MM.1S (cell line): ENCODE measurements at places on chromosomes 13 and 19.

DNA sequence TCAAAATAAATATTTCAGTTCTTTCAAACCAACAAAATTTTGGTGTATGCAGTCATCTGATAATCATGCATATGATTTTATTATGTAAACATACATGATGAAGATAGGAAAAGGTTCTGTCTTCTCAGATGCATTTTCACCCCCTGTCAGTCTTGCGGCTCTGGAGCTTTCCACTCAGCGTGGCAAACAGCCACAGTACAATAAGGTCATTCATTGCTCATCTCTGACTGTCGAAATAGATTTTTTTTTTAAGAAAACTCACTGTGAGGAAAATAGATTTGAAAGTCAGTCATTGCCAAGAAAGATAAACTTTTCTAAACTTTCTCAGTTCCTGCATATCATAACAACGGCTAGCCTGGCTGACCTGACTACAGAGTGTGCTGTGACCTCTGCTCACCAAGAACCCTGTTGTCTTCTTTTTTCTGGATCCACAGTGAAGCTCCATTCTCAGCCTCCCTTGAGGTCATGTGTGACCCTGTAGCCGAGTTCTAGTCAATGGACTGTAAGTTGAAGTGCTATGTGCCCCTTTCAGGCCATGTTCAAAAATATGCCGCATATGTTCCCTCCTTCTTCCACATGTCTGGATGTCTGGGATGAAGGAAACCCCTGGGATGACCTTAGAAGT is 519.6 kb downstream of the KLF5 start:
- no peak for DNase-seq

- no peak for DNase-seq
Observed at GRCh38 chr19:1369214-1369805, 14.4 kb upstream of the NDUFS7 start.

DNA sequence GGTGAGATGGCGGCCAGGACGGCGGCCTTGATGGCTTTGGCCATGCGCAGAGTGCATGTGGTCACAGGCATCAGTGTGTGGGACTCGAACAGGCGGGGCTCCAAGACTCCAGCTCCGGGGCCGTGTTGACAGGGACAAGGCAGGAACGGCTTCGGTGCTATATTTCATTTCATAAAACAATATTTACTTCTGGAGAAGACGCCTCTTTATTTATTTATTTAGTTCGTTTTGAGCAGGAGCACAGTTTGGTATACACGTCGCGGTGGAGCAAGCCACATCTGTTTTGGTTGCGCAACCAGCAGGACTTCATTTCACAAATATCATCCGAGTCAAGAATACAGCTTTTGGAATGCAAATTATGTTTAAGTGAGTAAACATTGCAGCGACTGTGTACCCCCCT is 166.7 kb upstream of the TSHZ3 start:
- DNase-seq = no peak

- peak; percentile 36 for DNase-seq
Observed at GRCh38 chr19:41328157-41328841, 18.3 kb downstream of the CCDC97 start.

GRCh38 chr19:10706990-10707389 is 5.8 kb downstream of the QTRT1 start:
- DNase-seq = no peak

DNA sequence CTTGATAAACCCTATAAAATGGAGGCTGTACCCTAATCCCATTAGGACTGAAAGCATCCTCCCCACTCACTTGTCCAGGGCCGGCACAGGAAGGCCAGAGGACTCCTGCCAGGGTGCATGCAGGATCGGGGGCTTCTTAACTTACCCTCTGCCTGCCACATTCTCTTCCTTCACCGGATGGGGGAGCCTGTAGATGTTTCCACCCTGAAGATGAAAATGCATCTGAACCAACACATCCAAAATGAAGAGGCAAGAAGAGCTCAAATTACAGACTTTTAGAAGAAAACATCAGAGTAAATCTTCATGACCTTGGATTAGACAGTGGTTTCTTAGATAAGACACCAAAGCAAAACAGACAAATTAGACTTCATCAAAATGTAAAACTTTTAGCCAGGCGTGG is 25.9 kb upstream of the NAPA start:
- no peak for DNase-seq

DNA sequence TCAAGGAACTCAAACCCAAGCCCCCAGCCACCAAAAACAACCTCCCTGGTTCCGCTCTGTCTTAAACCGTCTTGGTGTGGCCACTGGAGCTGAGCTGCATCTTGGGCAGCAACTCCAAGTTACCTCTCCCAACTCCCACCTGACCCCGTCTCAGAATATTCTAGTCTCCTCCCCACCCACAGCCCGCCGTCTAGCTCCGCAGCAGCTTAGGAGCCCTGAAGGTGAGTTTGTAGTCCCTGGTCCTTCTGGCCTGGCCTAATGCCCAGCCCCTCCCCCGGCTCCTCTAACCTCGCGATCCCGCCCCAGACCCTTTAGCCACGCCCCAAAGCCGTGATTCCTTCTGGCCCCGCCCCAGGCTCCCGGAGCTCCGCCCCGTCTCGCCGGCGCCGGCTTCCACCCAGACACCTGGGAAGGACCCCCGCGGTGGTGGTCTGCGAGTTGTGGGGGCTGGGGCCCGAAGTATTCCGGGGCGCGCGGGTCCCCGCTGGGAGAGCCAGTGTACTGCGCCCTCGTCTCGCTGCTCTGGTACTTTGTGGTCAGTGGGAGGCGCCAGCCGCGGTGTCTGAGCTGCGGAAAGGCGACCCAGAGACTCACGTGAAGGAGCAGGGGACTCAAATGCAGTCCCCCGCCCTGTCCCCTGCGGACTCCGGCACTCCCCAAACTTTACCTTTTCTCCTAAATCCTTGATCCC is 2.5 kb upstream of the LHB start:
- no peak for DNase-seq

GRCh38 chr19:1385816-1386215 is 2.1 kb downstream of the NDUFS7 start:
- no peak for DNase-seq

DNA sequence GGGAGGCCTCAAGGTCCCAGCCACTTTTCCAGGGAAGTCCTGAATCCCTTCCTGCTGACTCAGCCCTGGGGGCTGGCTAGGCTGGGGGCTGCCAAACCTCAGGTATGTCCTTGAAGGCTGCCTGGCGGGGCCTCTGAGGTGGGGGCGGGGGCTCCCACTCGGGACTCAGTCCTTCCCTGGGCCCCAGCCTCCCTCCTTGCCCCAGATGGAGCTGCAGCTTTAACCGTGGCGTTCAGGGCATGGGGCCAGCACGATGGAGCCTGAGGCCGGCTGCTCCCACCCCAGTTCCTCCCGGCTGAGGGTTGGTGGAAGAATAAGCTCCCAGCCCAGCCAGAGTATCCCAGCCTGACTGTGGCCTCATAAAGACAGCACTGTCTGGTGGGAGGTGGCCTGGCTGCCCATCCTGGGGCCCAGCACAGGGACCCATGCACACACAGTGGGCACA is 12.4 kb downstream of the CILP2 start:
- DNase-seq = no peak

DNA sequence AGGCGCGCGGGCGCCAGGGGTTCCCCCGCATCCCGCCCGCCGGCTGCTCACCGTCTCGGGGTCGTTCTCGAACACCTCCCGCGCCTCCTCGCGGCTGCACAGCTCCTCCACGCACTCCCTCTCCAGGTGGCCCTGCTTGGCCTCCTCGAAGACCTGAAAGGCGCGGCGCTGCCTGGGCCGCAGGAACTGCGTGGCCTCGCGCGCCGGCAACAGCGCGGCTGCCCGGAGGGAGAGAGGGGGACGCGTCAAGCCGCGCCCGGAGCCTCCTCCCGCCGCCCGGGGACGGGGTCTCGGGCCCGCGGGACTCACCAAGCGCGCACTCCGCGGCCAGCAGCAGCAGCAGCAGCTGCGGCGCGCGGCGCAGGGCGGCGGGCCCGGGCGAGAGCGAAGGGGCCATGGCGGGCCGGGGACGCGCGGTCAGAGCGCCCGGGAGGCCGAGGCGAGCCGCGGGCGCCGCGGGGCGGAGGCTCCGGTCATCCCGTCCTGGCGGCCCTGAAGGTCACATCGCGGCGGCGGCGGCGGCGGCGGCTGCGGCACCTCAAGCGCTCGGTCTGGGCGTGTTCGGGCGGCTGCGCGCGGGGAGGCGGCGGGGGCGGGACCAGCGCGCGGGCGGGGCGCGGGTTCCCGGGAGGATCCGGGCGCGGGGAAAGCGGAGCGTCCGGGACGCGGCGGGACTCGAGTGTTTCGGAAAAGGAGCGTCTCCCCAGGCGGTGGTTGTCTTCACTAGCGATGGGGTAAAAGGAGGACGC is at the start of gene GAS6:
Gene GAS6, minus strand, starts transcription at position 553 of the 749 bp plus-strand sequence. Its CDS starts 156 bp downstream, at position 397.
- peak; percentile 69 for DNase-seq

- DNase-seq = no peak
Observed at GRCh38 chr13:38223089-38223488, 126.6 kb upstream of the UFM1 start.

DNA sequence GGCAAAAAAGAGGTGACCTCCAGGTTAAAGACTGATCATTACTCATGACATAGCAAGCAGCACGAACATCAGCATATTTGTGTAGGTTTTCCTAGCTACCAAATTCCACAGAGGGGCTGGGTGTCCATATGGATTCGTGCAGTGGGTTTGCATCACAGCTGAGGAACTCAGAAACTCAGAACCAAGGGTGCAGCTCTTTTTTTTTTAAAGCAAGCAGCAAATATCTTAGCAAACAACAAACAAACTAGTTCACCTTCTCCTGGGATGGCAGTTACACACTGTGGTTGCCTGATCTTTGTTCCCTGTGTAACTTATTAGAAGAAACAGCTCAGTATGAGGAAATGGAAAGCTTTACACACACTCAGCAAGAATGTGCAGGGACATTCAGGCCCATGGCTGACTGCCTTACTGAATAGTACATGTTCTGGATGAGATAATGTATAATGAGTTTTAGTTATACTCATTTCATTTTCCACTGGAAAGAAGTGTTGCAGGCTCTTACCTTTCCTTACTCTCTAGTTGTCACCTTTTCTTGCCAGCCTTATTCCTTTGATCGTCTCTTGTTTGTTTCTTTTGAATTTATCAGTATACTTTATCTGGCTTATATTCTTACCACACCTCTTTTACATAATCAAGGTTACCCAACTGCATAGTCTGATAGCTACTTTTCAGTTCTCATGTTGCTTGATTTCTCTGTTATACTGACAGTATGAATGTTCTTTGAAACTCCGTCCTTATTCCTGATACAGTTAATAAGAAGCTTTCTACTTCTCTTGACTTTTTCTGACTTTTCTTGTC is 4.3 kb downstream of the NDFIP2 start:
- DNase-seq = no peak
